Stimulated activated CD8-positive, alpha-beta memory T cell treated with anti-CD3 and anti-CD28 coated beads, Interleukin-4, amount 100 ng/mL, for 1 hour (primary cell): ENCODE measurements at places on chromosomes 3 and 15.

DNA sequence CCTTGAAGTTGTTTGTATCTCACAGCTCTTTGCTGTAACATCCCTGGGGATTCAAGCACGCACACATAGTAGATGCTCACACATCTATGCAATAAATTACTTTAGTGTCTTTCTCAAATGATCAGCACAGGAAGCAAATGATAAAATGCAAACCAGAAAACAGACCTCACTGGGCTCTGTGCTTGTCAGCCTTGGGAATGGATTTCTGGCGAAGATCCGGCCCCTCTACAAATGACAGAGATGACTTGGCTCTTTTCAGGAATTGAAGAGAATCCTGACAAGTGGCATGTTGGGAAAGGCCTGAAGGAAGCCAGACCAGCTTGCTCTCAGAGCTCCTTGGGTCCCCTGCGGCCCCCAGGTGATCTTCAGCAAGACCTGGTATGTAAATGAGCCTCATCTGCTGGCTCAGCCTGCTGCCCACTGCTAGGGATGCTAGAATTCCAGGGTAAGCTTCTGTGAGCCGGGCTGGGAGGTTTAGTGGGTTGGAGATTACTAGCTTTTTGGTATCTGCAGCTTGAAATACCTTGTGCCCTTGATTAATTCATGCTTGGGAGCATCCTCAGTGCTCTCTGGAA lies 54.1 kb downstream of the LPP start:
- DNase-seq = no peak

DNA sequence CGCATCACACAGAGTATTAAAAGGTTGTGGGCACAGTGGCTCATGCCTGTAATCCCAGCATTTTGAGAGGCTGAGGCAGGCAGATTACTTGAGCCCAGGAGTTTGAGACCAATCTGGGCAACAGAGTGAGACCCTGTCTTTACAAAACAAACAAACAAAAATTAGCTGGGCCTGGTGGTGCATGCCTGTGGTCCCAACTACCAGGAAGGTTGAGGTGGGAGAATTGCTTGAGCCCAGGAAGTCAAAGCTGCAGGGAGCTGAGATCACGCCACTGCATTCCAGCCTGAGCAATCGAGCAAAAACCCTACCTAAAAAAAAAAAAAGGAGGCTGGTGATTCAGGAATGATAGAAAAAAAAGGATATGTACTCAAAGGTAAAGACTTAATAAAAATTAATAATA lies 28.2 kb upstream of the ST6GAL1 start:
- DNase-seq = no peak

DNA sequence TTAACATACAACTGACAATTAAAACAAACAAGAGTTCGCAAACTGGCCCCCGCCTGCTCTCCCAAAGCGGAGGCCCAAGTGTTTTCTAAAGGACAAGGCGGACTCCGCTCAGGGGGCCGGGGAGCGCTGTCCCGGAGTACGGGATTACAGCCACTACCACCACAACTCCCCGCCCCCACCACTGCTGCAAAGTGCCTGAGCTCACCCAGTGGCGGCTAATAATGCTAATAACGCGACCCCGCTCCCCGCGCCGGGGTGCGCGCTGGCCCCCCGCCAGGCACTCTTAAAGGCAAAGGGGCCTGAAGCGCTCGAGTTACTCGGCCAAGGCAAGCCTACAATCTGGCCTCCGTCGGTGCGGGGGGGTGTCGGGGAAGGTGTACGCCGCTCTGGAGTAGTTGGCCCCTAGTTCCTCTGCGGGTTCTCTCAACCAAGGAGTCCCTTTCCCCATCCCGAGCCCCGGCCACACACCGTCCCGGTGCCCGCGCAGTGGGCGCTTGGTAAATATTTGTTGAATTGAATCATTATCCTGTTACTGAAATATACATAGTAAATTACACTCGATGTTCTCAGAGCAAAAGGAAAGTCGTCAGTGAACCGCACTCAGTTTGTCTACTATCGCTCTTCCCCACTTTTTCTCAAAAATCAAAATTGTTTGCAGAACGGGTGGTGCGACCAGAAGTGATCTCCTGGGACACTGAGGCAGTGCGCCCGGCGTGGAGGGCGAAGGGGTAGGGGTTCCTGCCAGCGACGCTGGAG lies 827 bp downstream of the WNT5A start:
- no peak for DNase-seq

GRCh38 chr15:58761010-58761388 lies 10.1 kb upstream of the MINDY2 start:
- DNase-seq = no peak

DNA sequence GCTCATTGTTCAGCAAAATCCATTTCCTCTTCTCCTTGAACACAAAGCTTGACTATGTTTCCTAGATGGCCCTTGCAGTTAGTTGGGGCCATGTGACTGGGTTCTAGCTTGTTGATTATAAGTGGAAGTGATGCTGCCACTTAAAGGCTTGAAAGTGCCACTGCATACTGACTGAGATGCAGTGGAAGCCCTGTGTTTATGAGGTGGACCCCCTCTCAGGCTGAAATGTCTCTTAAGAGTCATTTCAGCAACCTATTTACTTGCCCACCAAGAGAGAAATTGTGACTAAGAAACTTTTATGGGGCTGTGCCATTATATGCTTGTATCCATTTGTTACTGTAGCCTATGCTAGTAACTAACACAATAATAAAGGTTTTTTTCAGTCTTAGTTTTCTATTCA lies 8.4 kb upstream of the ANP32A start:
- DNase-seq = no peak

- no peak for DNase-seq
Measured at GRCh38 chr3:134621854-134622253, 29.0 kb downstream of the KY start.

DNA sequence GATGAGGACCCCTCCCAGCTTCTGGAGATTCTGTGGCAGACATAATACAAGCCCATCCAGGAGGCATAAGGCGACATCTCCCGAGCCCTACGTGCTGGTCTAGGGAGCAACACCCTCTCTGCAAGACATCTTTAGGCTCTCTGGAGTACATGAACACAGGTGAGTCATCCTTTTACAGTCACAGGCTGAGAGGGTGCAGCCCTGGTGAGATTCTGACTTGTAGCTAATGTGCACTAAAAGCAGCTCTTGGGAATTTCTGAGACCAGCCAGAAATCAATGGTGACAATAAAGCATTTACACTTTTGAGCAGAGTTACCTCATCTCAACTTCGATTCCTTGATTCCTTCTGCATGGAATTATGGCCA lies 131.1 kb downstream of the XXYLT1 start:
- DNase-seq = no peak

DNA sequence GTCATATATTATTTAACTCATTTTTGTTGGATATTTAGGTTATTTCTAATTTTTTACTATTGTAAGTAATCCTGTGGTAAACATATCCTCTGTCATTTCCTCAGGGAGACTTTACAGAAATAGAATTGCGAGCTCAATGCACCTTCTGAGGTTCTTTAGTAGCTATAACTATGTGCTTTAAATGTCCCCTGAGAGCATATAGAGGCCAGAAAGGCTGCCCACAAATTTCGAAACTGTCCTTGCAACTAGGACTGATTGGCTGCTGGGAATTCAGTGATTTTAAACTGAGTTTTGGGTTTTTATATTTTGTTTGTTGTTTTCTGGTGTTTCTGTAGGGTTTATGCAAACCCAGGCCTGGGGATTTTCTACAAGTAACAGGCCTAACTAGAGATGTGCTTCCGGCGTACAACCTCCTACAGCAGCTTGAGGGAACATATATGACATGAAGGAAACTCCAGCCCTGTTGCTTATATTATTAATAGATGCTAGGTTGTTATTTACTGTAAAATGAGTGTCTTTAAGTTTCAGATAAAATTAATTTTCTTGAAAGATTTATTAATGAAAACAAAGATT lies 29.1 kb upstream of the P4HTM start:
- no peak for DNase-seq

- DNase-seq = no peak
Measured at GRCh38 chr3:159887168-159887567, 101.5 kb upstream of the IL12A start.

DNA sequence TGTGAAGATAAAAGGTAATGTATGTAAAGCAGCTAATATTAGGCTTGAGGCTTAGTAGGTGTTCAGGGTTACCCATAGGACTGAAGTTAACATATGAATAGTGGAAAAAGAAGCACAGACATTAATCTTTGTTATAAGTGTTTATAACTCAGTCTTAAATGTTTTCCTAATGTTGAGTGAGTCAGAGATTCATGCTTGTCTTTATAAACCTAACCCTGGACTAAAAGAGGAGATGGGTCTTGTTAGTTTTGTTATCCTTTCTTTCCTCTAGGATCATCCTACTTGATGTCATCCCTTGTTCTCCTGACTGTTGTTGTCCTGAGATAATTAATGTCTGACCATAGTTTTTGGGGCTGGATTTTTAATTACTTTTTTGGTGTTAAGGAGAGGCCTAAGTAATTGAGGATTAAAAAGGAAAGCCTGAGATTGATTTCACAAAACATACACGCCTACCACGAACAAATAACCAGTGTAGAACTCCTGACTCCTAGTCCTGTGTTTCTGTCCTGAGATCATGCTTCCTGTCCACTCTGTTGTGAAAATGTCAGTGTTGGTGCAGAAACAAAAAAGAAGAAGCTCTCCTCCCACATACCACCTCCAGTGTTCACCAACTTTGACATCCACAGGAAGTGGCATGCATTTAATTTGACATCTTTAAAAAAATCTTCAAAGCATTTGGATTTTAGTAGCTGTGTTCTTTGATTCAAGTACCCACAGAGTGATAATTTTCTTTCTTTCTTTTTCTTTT lies 8.4 kb downstream of the MITF start:
- no peak for DNase-seq

GRCh38 chr3:169227911-169228310 lies 435.6 kb downstream of the MECOM start:
- no peak for DNase-seq

- no peak for DNase-seq
Measured at GRCh38 chr3:133841196-133841595, 35.6 kb downstream of the SRPRB start.

GRCh38 chr3:172354931-172355499 lies 93.2 kb downstream of the GHSR start:
- no peak for DNase-seq

- no peak for DNase-seq
Measured at GRCh38 chr3:43185274-43185982, 79.5 kb upstream of the POMGNT2 start.

DNA sequence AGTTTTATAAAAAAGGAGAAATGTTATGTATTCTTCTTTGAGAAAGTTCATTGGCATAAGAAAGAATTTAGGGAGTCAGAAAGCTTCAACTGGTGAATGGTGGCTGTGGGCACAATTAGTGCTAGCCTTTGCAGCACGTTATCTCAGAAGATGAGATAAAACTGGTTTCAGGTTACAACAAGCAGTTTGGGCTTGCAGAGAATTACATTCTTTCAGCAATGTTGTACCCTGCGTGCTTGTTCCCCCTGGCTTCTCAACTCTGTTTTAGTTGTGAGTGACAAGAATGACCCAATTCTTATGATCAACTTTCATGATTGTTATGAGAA lies 31.6 kb upstream of the ACP3 start:
- no peak for DNase-seq

GRCh38 chr3:136772709-136773108 lies 20.5 kb upstream of the STAG1 start:
- no peak for DNase-seq

GRCh38 chr3:24161841-24162240 lies 216.8 kb downstream of the NR1D2 start:
- no peak for DNase-seq

DNA sequence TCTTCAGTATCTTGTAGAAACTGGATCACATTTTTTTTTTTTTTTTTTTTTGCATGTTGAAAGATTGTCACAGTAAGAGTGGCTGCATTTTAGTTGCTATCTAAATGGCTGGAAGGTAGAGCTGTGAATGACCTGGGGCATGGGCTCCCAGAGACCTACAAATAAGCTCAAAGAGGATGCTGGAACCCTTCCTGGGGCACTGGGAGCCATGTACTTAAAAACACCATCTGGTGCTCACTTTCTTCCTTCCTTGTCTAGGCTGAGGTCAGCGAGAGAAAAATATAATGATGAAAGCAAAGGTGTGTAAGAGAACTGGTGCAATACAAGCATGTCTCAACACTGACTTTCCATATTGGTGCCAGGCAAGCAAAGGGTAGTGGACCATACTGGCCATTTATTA lies 323.9 kb downstream of the SV2B start:
- no peak for DNase-seq

GRCh38 chr3:12579456-12579855 lies 22.6 kb downstream of the MKRN2 start:
- DNase-seq = no peak

GRCh38 chr3:58332575-58333188 lies at the start of gene PXK:
TSS of gene PXK (plus strand) at chr3:58332892. CDS start at chr3:58332989, 97 bp downstream.
- peak; percentile 67 for DNase-seq

- no peak for DNase-seq
Measured at GRCh38 chr15:100559330-100559729, 30.6 kb upstream of the CERS3 start.

GRCh38 chr3:72100080-72100511 lies 315.1 kb upstream of the PROK2 start:
- DNase-seq = no peak

GRCh38 chr15:48896869-48897814 lies 19.2 kb downstream of the EID1 start:
- no peak for DNase-seq

DNA sequence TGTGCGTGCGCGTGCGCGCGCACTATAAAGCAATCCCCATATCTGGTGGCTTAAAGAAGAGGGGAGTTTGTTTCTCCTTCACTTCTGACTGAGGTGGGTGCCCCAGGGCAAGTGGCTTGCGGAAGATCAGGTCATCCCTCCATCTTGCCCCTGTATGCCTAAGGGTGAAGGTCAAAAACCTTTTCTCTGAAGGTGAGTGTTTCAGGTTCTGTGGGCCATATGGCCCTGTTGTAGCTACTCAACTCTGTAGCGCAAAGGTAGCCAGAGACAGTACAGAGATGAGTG lies 5.5 kb downstream of the ABTB1 start:
- no peak for DNase-seq

GRCh38 chr3:9067352-9067975 lies 104.2 kb upstream of the RAD18 start:
- DNase-seq = no peak

- DNase-seq = no peak
Measured at GRCh38 chr3:86161493-86161892, 829.5 kb downstream of the VGLL3 start.

- no peak for DNase-seq
Measured at GRCh38 chr3:3015185-3016089, 94.7 kb downstream of the IL5RA start.

- peak; percentile 84 for DNase-seq
Measured at GRCh38 chr3:122793568-122794416, at the start of gene HSPBAP1. TSS of gene HSPBAP1 (minus strand) at chr3:122793831. CDS start at chr3:122793680, 151 bp downstream.
